Stimulated activated CD8-positive, alpha-beta memory T cell treated with anti-CD3 and anti-CD28 coated beads, Interleukin-4, amount 100 ng/mL, for 1 hour (primary cell): ENCODE measurements at places on chromosomes 6 and 20.

GRCh38 chr6:227812-228338 is 64.4 kb upstream of the DUSP22 start:
- no peak for DNase-seq

DNA sequence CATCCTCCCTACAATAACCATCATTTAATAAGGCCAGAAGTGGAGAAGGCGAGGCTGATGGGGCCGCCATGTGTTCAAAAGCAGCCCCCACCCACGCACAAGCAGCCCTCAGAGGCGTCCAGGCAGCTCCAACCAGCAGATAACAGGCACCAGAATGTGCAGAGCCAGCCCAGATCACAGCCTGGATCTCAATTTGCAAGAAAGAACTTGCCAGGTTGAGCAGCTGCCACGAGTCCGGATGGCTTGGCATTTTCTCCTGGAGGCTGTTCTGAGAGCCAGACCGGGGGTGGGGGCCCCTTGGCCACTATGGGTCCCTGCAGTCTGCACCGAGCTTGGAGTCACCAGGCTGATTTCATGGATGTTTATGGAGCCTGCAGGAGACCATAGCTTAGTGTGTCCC is 338.1 kb downstream of the PREX1 start:
- DNase-seq, result no peak

DNA sequence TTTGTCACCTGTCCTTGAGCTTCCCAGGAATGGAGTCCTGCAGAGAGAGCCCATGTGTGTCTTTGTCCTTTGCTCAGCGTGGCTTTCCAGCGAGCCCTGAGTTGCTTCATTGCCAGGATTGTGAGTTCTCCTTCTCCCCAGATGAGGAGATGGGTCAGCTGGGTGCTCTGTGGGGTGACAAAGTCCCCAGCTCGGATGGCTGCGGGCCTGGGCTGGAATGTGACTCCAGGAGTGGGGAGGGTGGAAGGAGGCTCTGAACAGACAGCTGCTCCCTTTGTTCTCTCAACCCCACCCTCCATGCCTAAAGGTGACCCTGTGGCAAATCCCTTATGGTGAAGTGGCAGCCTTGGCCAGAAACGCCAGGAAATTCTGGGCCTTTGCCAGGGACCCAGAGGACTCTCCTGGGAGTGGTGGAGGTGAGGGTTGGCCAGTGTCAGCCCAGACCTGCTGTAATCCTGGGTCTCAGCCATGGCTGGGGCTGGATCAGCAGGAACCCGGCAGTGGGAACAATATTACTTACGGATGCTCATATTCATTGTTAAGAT is 44.4 kb upstream of the CST5 start:
- no peak for DNase-seq

- DNase-seq, result no peak
Observed at GRCh38 chr6:156017838-156018237, 562.2 kb upstream of the NOX3 start.

GRCh38 chr20:48471759-48472408 is 355.9 kb downstream of the PREX1 start:
- no peak for DNase-seq

DNA sequence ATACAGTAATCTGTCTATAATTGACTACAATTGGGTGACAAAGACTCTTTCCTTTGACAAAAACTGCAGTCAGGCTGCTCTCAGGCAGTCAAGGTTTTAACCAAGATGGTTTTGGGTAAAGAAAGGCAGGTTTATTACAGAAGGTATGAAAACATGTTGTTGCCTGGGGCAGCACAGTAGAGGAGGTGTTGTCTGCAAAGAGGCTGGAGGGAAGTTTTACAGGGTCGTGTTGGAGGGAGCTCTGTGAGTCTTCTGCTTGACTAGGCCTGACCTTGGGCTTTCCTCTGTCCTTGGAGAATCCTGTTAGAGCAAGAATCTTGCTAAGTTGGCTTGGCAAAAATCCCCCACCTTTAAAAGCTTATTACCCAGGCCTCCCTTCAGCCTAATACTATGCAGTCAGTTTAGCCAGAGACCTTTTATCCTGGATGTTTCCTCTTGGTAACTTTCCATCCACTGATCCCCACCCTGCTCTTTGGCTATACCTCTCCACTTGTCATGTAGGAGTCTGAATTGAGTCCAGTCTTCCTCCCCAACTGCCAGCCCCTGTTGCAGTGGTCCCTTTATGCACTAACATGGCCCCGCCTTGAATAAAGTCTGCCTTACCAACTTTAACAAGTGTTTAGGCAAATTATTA is 143.0 kb upstream of the SLC22A16 start:
- no peak for DNase-seq

DNA sequence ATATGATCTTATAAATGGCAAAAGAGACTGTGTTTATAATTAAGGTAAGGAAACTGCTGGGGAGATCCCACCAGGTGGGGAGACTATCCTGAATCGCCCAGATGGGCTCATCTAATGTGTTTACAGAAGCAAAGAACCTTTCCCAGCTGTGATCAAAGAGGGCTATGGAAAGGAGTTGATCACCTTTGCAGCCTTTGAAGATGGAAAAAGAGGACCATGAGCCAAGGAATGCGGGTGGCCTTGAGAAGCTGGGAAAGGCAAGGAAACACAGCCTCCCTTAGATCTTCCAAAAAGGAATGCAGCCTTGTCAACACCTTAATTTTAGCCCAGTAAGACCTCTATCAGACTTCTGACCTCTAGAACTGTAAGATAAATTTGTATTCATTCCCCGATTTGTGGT is 66.5 kb upstream of the ADGRG6 start:
- no peak for DNase-seq
